Left ventricle myocardium superior (tissue), 1 donor: ENCODE measurements at places on chromosomes 12 and 14. TPM values are rescaled to one million over a fixed set of nuclear protein-coding genes. Genes with fewer than 3 reads are reported as not detected.
A peak's percentile ranks its signal among the peaks of the same experiment; 100 is the strongest.

SLC6A13 gene
- 1.9 TPM for total RNA-seq

DNA sequence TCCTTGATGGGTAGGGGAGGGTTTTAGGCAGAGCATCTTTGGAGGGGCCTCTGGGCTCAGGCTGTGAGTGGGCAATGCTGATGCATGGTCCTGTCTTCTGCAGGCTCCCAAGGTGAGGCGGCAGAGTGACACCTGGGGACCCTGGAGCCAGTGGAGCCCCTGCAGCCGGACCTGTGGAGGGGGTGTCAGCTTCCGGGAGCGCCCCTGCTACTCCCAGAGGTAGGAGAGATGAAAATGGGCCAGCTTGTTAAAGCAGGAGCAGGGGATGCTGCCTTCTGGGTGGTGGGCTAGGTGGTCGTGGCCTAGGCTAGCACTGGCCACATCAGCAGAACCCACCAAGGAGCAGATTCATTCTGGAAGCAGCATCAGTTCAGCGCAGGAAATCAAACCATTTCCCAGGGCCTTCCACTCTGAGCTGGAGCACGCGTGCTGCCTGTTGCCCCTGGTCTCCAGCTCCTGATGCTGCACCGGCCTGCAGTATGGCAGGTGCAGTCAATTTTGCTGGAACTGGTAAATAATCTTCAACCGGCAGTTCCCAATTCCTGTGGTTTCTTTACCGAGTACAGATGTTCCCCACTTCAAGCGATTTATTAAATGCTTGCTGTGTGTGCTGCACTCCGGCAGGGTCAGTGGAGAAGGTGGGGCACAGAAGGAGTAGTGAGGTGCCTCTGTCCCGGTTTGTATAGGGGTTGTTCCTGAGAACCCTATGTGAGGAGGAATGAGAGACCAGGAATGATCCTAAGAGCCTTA is 7.4 kb downstream of the PAPLN start:
- peak; percentile 18 for DNase-seq

- DNase-seq, result no peak
Observed at GRCh38 chr12:49515266-49515665, 23.6 kb upstream of the KCNH3 start.

GRCh38 chr12:94987801-94988200 is 15.7 kb downstream of the NDUFA12 start:
- DNase-seq, result no peak

- no peak for DNase-seq
Observed at GRCh38 chr12:82959821-82960220, 273.1 kb downstream of the TMTC2 start.
